ENCODE measurements at places on chromosomes 5 and 9.
A peak's percentile ranks its signal among the peaks of the same experiment; 100 is the strongest.

DNA sequence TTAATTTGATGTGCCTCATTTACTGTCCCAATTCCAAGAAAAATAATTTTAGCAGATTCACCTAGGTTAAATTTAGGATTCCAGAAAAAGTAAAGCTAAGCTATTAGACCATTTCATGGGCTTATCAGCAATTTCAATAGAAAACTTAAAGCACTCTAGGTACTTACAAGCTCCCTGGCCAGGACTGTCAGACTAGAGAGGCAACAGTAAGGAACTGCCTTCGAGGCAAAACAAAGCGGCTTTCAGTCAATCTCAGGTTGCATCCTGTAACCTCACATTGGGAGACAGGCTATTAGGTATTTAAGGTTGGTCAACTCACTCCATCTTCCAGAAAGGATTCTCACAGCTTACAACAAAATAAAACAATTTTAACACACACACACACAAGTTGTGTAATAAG is 48.7 kb upstream of the FSD1L start:
- DNase-seq = no peak

GRCh38 chr5:180345186-180345585 is 8.0 kb downstream of the GFPT2 start:
- DNase-seq = no peak

GRCh38 chr9:95091601-95092261 is 225.8 kb downstream of the FANCC start:
- no peak for DNase-seq

- DNase-seq = peak; percentile 43
These were observed 153.4 kb upstream of the MPDZ start for GRCh38 chr9:13432904-13433303.

DNA sequence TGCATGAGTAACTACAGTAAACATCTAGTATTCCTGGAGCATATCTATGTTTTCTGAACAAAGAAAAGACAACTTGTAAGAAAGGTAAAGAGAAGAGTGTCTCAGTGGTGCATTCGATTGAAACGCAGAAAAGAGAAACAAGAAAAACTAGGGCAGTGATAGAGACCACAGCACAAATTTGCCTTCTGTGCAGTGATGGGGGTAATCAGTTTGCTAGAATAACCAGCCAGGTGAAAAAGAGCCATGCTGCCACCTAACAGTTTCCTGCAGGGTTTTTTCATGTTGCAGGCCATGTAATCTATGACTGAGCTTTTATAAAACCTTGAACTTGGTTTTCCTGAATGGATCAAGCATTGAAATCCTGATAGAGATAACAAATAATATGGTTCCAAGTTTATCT is 198.4 kb upstream of the MEF2C start:
- no peak for DNase-seq

- peak; percentile 87 for DNase-seq
These were observed at the start of gene VAV2 for GRCh38 chr9:133991964-133992779. VAV2 (minus strand) TSS chr9:133992324; CDS start chr9:133992278, 46 bp downstream.

DNA sequence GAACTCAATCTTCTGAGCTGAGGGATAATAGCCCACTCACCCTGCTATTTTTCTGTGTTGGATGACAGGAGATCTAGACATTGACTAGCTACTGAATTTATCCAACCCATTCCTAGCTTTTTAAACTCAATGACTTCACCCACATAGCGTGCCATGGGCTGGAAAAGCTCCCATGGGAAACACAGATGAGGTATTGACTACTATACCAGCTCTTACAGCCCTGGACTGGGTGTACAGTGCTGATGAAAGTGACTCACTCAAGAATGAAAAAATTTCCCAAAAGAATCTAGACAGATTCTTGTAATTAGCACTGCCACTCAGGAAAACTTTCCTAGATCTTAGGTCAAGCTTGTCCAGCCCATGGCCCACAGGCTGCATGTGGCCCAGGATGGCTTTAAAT is 72.7 kb upstream of the NREP start:
- DNase-seq = no peak

DNA sequence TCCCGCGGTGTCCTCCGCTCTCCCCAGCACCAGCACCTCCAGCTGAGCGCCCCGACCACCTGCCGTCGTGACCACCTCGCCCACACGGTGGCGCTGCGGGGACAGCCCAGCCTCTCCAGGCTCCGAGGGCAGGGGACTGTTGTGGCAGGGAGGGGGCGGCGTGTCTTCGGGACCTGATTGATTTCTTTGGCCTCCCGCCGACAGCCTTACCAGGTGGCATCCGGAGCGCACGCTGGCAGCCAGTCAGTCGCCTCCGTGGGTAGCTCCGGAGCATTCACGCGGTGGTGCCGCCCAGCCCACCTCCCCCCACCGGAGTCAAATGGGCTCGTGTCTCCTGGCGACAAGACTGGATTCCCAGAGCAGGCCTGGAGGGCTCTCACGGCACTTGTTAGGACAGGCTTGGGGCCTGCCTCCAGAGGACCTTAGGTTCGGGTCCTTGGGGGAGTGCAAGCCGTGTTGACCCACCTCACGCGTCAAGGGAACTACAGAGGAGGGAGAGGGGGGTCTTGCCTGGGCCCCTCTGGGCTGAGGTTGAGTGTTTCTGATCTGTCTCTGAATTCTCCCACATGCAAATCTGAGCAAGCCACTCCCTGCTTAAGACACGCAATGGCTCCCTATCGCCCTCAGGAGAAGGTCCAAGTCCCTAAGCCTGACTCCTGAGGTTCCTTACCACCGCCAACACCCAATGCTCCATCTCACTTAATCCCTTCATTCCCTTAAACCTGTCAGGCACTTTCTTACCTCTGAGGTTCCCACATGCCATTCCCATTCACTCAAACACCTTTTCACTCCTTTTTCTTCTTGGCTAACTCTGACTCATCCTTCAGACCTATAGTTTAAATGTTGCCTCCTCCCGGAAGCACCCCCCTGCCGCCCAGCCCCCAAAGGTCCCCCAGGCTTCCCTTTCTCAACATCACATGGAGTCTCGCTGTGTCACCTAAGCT is 51.2 kb upstream of the GGTA1 start:
- peak; percentile 71 for DNase-seq

DNA sequence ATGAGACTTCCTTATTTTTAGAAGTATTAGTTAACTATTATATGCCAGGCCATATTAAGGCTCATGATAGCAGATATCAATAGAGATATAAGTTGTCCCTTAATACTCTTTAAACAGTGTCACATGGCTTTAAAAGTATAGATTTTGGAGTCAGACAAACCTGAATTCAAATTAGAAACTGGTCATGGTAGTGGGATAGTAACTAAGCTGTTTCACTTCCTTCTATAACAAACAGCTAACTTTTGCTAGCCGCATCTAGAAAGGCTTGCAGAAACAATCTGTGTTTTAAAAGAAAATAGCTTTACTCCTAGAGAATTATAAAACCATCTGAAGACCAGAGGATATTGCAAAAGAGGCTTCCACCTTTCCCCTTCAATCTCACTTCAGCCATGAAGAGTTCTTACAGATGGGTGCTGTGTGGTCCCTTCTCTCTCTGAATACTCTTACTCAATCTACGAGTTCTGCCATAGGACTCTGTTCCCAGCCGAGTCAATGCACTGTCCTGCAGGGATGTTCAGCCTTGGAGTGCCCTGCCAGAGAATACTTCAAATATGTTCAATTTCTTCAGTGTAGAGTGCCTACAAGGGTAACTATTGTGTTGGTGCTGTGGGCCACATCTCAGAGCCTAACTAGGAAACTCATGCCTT is 810.2 kb downstream of the EFNA5 start:
- no peak for DNase-seq

DNA sequence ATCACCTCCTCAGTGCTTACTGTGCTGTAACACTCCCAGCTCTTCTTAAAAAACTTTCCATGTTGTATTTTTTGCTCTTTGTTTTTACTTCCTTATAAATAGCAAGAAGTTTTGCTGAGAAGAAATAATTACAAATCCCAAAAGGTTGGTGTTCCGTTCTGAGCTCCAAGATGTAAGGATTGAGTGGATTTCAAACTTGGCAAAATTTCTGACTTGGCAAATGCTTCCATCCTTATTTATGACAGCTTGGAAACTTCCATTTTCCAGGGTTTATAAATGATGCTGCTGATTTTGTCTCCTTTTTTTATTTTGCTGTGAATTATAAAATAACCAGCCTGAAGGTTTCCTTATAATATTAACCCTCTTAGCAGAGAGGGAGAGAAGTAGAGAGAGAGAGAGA is 151.9 kb downstream of the NTRK2 start:
- DNase-seq = no peak
